ENCODE measurements at places on chromosomes 3 and 15.

DNA sequence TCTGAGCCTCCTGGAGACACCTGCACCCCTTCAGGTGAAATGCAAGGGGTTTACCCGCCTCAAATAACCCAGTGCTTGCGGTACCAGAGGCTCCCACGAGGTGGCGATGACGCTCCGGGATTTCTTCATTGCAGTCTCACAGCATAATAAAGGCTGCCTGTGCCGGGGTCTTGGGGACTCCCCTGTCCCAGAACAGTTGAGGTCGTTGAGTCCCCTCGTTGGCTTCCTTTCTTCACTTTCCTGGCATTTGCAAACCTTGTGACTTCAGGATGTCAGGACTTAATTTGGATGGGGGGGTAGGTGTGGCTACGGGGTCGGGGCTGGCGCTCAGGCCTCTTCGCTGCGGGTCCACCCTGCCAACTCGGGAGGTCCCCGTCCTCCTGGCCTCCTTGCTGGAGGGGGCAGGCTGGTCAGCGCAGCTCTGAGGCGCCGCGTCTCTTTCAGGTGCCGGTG, 1.3 kb downstream of the GNAT1 start:
- peak; percentile 55 for DNase-seq

DNA sequence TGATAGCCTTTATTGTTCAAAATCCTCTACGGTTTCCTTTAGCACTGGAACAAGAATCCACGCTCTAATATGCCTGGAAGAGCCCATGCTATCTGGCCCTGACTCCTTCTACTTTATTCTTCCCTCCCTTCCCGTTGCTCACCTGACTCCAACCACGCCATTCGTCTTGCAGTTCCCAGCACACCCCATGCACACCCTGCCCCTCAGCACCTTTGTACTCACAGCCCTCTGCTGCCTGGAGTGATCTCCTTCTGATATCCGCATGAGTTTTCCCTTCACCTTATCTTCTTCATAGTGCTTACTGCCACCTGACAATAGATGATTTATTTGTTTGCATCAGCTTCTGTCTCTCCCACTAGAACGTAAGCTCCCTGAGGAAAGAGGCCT, 16.6 kb upstream of the BCL2A1 start:
- DNase-seq, result no peak

DNA sequence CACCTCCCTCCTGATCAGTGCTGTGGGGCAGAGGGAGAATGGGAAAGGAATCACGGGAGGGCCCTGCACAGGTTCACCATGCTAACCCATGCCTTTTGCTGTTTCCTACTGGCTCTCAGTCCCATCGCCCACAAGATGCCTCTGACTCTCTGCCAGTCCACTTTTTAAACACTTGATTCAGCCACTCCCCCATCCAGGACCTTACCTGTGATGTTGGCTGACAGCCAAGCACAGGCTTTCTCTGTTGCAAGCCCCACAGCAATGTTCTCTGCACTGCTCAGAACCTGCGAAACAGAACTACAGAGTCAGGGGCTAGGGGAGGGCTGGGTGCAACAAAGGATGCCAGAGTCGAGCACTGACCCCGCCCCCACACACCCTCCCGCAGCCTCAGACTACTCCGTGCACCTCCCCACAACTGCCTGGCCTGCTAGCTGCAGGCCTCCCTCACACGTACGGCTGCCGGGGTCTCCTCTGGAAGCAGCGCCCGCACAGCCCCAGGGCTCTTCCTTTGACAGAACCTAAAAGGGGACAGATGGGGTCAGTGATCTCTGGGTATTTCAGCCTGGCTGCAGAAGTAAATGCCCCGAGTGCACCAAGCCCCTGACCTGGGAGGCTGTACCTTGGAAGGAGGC, 9.1 kb downstream of the CDAN1 start:
- DNase-seq, result no peak

GRCh38 chr3:10835406-10835805, 19.4 kb downstream of the SLC6A11 start:
- DNase-seq, result no peak

DNA sequence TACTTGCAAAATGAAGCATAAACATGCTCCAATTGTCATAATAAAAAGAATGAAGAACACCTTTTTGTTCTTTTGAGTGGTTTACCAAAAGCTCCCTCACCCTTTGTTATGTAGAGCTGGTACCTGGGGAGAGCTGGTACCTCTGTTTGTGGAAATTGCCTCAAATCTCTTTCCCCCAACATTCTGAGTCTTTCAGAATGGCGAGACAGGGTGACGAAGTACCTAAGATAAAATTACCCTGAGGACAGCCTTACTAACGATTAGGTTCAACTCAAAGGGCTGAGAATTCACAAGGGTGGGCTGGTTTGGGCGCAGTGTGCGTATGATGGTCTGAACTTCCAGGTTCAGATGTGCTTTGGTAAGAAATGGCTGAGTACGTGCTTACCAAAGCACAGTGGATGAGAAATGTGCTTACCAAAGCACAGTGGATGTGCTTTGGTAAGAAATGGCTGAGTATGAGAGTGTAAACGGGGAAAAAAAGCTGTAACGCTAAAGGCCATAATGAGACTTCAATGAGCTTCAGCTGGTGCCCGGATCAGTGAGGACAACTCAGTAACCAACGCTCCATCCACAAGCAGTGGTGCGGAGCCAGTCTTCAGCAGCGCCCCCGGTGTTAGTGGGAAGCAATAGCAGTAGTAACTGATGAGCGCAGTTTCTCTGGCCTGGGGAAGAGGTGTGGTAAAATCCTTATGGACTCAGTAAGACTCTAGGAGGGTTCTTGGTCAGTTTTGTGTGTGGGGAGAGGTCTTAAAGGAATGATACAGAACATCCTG, 72.3 kb upstream of the LRIG1 start:
- no peak for DNase-seq

DNA sequence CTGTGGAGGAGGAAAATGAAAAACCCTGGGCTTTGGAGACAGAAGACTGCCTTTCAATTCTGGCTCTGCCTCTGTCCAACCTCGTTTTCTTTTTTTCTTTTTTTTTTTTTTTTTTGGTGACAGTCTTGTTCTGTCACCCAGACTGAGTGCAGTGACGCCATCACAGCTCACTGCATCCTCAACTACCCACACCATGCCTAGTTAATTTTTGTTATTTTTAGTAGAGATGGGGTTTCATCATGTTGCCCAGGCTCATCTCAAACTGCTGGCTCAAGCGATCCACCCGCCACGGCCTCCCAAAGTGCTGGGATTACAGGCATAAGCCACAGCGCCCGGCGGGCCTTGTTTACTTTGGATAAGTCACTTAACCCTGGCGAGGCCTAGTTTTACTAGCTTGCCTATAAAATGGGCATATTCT, 66.3 kb upstream of the SLC25A26 start:
- no peak for DNase-seq

DNA sequence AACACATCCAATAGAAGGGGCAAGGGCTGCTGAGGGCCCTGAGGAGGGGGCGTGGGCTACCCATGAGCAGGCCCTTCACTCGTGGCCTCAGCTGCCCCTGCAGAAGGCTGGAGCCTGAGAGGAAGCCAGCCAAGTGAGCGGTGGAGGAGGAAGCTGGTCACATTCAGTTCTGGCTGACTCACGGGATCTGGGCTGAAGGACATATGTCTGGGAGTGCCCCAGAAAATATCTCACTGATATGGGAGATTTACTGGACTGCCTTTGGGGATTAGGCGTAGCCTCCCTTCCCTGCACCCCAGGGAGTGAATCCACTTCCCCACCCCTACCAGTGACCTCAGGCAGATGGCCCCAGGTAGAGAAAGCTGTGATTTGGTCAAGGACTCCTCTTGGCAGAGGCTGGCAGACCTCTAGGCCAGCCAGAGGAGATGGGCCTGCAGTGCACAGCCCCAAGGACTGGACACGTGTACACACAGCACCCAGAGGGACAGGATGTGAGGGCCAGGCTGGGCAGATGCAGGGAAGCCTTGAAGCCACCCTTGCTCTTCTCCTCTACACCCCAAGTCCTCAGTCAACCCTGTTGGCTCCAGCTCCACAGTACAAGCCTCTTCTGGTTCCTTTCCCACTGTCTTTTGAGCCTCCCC, 14.2 kb upstream of the ANKDD1A start:
- no peak for DNase-seq

DNA sequence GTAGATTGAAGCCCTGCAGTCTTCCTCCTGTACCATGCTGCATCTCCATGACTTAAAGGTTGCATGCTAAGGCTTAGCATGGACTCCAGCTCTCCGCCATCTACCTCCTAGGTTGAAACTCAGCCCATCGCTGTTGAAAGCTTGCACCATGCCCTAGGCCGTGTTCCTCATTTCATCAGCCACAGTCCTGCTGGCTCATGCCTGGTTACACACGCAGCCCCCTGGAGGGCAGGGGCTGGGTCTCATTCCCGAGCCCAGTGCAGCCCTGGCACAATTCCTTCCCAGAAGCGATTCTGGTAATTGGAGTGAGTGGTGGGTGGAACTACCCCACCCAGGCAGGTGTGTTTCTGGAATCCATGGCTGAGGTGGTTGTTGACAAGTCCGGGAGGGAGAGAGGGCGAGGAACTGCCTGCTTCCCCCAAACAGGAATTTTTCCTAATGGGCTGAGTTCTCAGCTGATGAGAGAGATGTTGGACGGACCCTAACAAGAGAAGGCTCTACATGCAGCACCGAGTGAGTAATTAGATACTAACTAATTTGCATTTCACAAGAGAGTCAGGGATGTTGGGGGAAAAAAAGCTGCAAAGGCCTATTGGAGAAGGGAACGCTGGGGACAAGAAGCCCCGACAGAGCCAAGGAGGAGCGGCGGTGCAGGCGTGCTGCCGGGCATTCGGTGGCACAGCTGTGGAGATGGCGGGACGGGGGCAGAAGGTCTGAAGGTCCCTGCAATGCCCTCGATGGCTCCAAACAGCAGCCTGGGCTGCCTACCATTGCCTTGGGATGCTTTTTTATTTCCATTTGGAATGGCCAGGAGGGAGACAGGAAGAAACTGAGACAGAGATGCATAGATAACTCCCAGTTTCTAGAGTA, 92.3 kb upstream of the TLE3 start:
- DNase-seq, result no peak

GRCh38 chr3:7307410-7307809, 446.5 kb downstream of the GRM7 start:
- no peak for DNase-seq

DNA sequence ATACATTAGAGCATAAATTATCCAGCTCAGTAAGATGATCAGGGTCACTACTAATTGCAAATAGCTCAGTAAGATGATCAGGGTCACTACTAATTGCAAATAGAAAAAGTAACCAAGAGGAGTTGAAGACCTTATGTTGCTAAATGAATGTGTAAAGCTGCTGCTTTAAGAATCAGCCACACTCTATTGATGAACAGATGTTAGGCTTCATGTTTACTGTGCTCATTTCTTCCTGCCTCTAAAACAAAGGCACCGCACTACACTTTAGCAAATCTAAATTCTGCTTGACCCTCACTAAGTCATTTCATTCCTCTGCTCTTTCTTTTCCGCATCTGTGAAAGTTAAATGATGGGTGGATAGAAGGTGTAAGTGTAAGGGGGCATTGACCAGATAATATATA, 92.6 kb upstream of the PLSCR4 start:
- no peak for DNase-seq

DNA sequence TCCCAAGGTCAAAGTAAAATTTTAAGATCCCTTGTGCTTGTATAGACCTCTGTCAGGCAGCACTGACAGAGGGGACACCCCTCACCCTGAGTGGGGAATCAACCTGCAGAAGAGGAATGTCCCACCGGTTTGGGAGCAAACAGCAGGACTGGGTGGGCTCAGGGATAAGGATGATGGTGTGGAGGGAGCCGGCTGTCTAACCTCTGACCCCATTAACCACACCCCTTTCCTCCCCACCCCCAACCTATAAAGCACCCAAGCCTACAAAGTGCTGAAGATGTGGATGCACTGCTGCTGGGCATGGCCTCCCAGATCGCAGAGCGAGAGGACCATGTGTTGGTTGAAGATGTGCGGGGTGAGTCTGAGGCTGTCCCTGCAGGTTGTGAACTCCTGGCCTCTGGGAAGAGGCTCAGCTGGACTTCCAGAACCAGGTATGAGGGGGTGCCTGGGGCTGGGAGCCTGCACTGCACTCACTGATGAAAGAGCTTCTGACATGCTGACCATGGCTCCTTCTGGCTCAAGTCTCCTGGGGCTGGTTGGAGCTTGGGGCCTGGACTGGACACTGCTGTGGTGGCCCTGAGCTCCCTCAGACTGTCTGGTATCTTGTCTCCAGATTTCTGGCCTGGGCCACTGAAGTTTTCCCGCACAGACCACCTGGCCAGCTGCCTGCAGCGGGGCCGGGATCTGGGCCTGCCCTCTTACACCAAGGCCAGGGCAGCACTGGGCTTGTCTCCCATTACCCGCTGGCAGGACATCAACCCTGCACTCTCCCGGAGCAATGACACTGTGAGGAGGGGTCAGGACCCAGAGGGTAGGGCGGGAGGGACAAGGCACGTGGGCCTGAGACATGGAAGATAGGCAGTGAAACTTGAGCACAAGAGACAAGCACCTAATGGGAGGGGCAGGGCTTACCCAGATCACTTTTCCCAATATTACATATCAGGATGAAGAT, 9.3 kb downstream of the DUOX1 start:
- DNase-seq, result no peak

- DNase-seq, result no peak
Measured at GRCh38 chr3:4508048-4508981, 15.2 kb downstream of the ITPR1 start.

DNA sequence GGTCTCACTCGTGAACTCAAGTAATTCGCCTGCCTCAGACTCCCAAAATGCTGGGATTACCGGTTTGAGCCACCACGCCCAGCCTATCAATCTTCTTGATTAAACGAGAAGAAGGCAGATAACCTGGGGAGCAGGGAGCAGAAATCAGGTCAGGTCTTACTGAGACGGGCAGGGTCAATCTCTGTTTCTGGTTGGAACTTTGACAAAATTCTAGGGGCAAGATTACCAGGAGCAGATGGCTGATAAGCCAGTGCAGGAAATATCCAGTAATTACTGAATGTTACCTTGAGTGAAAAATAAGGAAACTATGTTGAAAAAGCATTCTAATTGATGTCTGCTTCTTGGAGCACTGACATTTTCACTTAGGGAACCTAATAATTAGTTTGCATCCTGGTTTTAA, 24.4 kb upstream of the GOLM2 start:
- DNase-seq, result no peak

Measured in stimulated activated CD4-positive, alpha-beta T cell treated with anti-CD3 and anti-CD28 coated beads, Interleukin-1b, Interleukin-23, amount 100 ng/mL, for 1 hour (primary cell).